ENCODE measurements at places on chromosomes 3 and 15.

- peak; percentile 27 for DNase-seq
Measured at GRCh38 chr15:71780115-71780976, 30.0 kb upstream of the NR2E3 start.

DNA sequence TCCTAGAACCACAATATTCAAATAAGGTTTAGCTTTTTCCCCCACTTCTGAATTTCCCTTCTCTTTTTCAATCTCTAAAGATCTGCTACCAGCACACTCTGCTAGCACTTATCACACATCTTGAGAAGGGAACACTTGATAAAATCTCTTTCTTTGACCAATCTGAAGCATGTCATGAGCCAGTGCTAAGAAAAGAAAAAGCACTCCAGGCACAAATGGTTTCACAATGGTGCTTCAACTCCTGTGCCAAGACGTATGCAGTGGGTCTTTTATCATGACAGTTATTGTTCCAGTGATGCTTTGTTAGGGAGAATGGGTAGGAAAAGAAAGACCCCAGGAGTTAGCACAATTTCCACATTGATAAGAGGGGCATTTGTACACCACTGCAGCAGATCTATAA is 248.4 kb downstream of the ZNF385D start:
- no peak for DNase-seq

- no peak for DNase-seq
Measured at GRCh38 chr3:6733699-6734394, 127.1 kb upstream of the GRM7 start.

GRCh38 chr3:9912294-9912935 is 4.5 kb upstream of the IL17RC start:
- DNase-seq: peak; percentile 37

GRCh38 chr3:82595530-82595929 is 834.1 kb upstream of the GBE1 start:
- no peak for DNase-seq

GRCh38 chr15:73572296-73572695 is 60.9 kb downstream of the NPTN start:
- no peak for DNase-seq

GRCh38 chr15:38996111-38996631 is 431.6 kb upstream of the RASGRP1 start:
- DNase-seq: no peak

GRCh38 chr15:45114076-45114750 is at the start of the genes DUOX2 and DUOXA2:
DUOX2 (minus strand) TSS chr15:45114172; CDS start chr15:45113411, 761 bp downstream.
DUOXA2 (plus strand) TSS chr15:45114326; CDS start chr15:45114606, 280 bp downstream.
- no peak for DNase-seq

DNA sequence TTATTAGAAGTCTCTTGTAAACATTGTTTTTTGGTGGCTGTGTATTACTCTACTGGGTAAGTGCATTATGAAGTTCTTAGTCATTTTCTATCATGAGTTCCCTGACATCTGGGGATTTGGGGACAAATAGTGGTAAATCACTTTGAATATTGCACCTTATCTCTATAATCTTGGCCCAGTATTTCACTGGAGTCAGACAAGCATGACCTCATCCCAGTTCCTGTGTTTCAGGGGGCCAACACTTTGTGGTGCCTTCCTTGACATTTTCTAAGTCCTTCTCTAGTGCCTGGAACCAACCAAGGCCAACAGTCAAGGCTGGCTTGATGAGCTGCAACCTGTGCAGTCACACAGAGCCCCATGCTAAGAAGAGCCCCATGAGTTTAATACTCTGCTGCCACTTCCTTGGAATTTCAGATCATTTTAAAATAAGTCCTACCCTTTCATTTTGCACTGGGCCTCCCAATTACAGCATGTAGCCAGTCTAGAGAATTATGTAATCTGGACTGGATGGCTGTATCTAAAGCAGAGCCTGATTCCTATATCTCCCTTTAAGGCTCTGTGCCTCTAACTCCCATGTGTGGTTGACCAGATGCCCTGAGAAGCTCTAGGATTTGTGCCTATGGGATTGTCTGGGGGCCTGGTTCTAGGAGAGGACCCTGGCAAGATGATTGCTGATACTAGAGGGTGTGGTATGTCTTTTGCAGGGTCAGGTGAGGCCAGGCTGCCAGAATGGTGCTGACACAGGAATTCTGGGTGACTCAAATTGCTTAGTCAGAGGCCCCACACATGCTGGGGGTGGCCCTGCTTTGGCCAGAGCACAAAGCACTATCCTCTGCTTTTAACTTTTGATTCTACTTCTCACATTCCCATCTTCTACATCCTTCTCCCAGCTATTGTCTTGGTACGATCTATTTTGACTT is 319.6 kb upstream of the TBC1D5 start:
- no peak for DNase-seq

DNA sequence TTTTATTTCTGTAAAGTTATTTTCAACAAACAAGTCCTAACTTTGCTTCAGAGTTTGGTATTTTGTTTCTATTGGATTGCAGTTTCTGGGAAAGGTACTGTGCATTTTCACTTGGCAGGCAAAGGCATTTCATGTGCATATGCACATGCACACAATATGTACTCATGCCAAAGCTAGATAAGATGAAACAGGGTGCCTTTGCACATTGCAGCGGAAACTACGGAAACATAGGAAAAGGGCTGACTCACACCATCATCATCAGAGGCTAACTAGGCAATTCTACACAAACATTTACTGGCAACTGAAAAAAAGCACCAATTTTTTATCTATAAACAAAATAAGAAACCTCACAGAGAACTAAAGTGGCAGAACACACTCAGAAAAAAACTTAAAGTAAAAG is 550.6 kb upstream of the NECTIN3 start:
- DNase-seq: no peak

GRCh38 chr3:90035643-90036042 is 928.2 kb downstream of the EPHA3 start:
- DNase-seq: no peak

- DNase-seq: no peak
Measured at GRCh38 chr3:127805026-127805753, 17.1 kb downstream of the MGLL start.

- DNase-seq: peak; percentile 85
Measured at GRCh38 chr3:184314700-184315542, 515 bp downstream of the EIF4G1 start.

DNA sequence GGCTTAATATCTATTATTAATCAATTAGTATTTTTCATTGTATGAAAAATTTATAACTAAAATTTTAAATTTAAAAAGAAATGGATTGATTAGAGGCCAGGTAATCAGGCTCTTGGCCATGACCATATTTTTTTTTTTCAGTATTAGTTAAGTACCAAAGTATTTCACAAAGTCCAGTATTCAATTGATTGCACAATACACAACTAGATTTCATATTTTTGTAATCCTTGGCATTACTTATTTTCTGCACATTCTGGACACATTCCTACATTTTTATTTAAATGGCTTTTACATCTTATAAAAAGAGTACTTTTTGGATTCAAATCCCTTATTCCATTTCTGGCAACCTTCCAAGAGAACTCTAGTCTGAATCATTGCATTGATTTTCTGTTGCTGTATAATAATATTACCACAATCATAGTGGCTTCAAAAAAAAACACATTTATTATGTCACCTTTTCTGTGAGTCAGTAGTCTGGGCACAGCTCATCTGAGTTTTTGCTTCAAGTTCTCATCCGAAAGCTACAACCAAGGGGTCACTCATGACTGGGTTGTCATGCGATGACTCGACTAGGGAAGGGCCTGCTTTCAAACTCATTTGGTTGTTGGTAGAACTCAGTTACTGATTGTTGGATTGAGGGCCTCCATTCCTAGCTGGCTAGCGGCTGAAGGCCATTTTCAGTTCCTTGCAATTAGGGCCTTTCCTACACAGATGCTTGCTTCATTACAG is 90.7 kb downstream of the CNTN6 start:
- DNase-seq: no peak

- no peak for DNase-seq
Measured at GRCh38 chr3:48748754-48749153, 31.7 kb upstream of the IP6K2 start.

DNA sequence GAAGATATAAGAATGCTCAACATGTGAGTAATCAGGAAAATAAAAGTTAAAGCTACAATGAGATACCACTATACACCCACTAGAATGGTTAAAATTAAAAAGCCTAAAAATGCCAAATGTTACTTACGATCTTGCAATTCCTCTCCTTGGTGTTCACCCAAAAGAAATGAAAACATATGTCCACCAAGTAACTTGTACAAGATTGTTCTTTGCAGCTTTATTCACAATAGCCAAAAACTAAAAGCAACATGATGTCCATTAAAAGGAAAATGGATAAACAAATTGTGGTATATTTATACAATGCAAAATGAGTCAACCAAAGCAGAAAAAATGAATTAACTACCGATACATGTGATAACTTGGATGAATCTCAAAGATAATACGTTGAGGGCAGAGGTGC is 301.6 kb upstream of the THBS1 start:
- DNase-seq: no peak

- no peak for DNase-seq
Measured at GRCh38 chr3:190229632-190230424, 92.4 kb downstream of the CLDN1 start.

DNA sequence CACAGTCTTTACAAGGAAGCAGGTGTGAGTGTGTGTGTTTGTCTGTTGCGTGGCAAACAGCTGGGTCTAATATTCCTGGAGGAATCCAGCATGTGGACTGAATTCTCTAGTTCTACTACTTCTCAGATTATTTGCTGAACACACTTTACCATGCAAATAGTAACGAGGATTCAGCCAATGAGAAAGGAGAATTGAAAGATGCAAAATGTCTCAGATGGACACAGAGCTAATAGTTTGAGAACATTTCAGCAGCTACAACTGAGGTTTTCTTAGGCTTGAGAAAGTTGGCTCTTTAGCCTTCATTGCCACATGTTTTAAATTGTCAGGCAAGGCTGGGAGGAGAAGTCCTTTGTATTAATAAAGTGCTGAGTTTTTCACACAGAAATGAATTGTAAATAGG is 568.0 kb upstream of the MDFIC2 start:
- DNase-seq: no peak

All from CD4-positive, alpha-beta T cell treated with Interleukin-21 for 1 hour (primary cell).